ENCODE measurements at places on chromosomes 1 and 21.

GRCh38 chr1:246145900-246146299, 361.2 kb downstream of the SMYD3 start:
- no peak for DNase-seq

DNA sequence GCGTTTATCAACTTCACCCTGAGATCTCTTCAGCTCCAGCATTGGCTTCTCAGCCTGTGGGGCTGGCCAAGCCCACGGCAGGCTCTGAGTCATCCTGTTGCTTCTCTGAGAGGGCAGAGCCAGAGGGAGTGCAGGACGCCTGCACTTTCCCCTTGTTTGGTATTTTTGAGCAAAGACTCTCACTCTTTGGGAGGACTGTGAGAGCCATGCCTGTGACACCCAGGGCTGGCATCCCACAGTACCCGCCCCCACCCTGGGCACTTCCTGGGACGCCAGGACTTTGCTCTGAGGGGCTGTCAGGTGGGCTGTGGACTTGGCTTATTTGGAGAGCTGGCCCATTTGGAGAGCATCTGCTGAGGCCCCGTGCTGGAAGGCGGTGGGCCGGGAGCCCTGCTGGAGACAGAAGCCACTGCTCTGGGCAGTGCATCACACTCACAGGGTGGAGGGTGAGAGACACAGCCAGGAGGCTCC, 37.4 kb downstream of the VANGL1 start:
- DNase-seq: no peak

- no peak for DNase-seq
Observed at GRCh38 chr1:30036229-30036547, 687.2 kb downstream of the MATN1 start.

DNA sequence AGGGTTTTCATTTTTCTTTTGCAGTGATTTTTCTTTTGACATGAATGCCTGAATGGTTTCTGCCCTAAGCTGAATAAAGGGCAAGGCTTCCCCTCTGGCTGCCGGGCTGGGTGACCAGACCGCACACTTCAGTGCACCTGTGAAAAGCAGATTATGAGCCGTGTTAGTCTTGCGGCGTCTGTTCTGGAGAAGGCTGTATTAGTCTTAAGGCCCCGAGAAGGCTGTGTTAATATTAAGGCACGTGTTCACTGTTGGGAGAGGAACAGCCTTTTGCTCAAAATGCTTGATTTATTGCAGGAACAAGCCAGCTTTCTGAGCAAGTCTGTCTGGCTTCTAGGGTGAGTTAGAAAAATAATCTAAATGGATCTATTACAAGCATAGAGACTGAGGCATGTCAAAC, 54.7 kb upstream of the DNAH14 start:
- DNase-seq: no peak

DNA sequence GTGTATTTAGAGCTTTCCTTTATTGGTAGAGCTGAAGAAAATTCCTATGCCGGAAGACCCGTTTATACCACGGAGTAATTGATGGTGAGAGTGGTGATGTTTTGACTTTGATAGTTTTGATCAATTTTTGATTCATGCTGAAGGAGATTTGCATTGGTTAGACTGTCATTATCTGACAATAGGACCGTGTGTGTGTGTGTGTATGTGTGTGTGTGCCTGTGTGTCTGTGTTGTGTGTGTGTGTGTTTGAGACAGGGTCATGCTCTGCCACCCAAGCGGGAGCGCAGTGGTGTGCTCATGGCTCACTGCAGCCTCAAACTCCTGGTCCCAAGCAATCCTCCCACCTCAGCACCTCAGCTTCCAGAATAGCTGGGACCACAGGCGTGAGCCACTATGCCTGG, 9.6 kb downstream of the FMN2 start:
- DNase-seq: no peak

DNA sequence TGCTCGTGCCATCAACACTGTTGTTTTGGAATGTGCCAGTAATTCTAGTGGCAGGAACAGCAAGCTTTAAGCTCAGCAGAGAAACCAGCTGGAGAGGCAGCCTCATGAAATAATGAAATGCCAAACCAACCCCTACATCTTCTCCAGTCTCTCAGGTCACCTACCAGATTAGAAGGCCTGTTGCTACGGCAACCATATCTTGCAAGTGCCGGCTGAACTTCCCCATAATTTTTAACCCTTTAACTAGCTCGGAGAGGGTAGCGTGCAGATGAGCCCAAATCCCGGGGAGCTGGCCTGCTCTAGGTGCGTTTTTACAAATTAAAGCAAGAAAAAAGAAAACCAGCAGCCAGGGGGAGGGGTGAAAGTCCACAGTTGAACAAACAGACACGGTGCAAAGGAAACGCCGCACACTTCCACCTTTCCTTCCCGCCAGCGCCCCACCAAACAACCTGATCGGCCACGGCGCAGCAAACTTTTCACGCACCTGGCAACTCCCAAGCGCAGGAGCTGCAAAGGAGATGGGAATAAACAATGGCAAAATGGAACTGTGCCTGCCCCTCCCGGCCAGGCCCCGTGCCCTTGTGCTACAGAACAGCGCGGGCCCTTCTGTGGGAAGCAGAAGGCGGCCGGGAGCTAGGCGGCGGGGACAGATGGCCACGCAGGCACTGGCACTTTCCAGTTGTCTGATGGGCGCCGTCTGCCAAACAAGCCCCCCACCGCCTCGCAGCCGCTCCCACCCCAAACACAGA, 50.1 kb downstream of the SSBP3 start:
- no peak for DNase-seq

DNA sequence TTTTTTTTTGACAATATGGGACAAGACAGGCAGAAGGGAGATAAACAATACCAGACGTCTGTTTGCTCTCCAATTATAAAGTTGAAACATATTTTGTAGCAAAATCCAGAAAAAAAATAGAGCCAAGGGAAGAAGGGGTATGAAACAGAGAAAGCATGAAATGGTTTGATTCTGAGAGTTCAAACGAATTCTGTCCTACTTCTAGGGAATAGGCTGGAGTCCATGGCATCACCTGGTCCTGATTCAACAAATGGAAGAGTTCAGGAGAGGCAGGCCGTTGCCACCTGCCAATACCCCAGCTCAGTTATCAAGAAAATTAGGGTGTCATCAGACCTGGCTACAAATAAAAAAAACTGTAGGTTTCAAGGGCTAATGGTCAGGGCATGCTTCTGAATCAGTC, 71.8 kb downstream of the CLSTN1 start:
- no peak for DNase-seq

- no peak for DNase-seq
Observed at GRCh38 chr1:7831458-7831857, 21.4 kb downstream of the UTS2 start.

DNA sequence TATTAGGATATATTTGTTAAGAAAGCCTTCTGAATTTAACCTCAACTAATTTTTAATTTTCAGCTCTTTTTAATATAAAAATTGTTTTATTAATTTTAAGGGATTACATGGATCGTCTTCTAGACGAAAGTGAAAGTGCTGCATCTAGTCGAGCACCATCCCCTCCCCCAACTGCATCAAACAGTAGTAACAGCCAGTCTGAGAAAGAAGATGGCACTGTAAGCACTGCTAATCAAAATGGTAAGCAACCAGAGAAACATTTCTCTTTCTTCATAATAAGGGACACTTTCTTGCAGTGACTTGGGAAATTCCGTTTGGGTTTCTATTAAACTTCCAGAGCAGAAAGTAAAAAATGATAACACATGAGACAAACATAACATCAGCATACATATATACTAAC, 56.9 kb downstream of the MIER1 start:
- no peak for DNase-seq

GRCh38 chr1:111943846-111944749, 45.4 kb downstream of the KCND3 start:
- no peak for DNase-seq

- no peak for DNase-seq
Observed at GRCh38 chr1:244789276-244789580, 46.2 kb upstream of the COX20 start.

DNA sequence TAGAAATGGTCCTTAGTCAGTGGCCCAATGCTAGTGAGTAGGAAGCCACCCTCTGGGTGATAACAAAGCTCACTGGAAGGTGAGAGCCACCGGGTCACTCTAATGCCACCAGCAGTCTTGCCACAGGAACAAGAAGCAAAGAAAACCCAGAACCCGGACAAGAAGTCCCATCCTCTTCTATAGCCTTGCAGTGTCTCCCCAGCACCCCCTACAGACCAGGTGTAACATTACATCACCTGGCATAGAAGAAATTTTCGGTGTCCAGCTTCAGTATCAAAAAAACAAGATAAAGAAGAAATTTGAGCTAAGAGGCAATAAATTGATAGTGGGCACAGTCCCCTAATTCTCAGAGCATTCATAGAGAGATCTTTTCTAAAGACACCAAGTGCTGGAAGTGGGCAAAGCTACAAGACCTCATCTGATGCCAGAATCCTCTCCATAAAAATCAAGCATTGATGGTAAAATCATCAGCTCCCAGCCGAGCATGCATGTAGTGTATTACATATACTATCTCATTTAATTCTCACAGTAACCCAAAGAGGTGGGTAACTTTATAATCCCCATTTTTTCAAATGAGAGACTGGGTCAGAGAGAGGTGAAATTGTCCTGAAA, 491.0 kb downstream of the MATN1 start:
- DNase-seq: peak; percentile 33

- no peak for DNase-seq
Observed at GRCh38 chr1:5318143-5318816, 663.9 kb downstream of the AJAP1 start.

GRCh38 chr1:30808067-30808662, 50.6 kb upstream of the LAPTM5 start:
- DNase-seq: no peak

GRCh38 chr1:42417166-42417565, 36.6 kb downstream of the RIMKLA start:
- no peak for DNase-seq

GRCh38 chr1:169109561-169110134, 3.2 kb downstream of the ATP1B1 start:
- DNase-seq: no peak

GRCh38 chr1:219442611-219443061, 170.3 kb downstream of the ZC3H11B start:
- DNase-seq: no peak

- no peak for DNase-seq
Observed at GRCh38 chr1:227397354-227397978, 79.2 kb upstream of the CDC42BPA start.

DNA sequence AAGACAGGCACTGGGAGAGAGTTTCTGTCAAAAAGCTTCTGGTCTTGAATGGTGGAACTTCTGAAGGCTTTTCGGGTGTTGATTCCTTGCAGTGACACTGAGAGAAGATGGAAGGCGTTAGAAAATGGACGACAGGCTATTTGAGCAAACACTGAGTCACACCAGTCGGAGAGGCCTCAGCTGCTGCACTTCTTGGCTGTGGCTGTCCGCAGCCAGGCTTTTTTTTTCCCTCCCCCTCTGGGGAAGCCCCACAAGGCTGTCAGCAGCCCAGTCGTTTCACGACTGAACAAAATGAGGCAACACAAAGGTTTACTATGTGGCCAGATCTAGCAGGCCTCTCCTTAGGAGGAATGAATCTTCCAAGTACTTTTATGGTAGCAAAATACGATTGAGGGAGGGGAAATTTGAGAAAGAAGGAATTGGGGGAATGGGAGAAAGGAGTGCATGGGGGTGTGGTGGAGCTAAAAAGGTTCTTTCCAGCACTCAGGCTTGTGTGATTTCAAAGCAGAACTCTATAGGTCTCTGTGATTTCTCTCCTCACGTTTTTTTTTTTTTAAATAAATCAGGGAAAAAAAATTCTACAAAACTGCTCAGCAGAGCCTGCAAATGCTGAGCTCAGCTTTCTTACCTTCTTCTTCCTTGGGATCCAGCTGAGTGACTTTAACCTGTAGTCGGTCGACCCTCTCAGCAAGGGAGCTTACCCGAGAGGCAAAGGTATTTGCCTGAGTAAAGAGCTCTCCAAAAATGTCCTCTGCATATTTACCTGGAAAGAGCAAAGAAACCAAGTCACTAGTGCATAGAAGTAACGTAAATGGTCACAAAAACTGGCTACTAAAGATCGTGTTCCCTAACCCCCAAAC, 26.1 kb downstream of the GPR3 start:
- DNase-seq: peak; percentile 55

GRCh38 chr1:172662464-172663109, 3.7 kb downstream of the FASLG start:
- peak; percentile 33 for DNase-seq

- no peak for DNase-seq
Observed at GRCh38 chr1:243729956-243730355, 120.1 kb downstream of the AKT3 start.

DNA sequence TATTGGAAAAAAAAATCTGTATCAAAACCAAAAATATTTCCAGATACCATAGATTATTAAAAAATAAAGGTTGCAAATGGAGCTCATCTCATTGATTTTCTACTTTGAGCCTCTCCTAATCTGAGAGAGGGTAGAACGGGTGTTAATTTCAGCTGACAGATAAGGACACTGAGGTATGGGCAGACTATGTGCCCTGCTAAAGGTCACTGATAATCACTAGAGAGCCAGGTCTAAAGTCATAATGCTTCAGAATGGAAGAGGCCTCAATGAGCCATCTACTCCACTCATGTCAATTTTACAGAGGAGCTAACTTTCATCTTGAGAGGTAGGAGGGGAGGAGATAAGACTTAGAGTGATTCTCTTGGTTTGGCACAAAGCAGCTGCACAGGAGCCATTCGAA, 21.0 kb downstream of the GNG12 start:
- no peak for DNase-seq

- no peak for DNase-seq
Observed at GRCh38 chr1:232108598-232108997, 482.0 kb downstream of the DISC1 start.

DNA sequence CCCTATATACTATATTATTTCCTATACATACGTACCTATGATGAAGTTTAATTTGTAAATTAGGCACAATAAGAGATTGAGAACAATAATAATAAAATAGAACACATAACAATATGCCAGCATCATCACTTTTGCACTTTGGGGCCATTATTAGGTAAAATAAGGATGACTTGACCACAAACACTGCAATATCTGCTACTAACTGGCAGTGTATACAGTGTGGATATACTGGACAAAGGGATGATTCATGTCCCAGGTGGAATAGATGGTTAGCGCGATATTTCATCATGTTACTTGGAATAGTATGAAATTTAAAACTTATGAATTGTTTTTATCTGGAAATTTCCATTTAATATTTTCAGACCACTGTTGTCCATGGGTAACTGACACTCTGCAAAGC, 35.4 kb upstream of the TXLNA start:
- DNase-seq: no peak

Data from GM12892 (cell line).